ENCODE measurements at places on chromosomes 2 and 18. TPM values are rescaled to one million over a fixed set of nuclear protein-coding genes. Genes with fewer than 3 reads are reported as not detected.

Gene FTCDNL1
- polyA plus RNA-seq: not detected

Gene EEF1B2
- polyA plus RNA-seq: 751 TPM

Gene SPHKAP
- not detected for polyA plus RNA-seq

Gene ZBTB7C
- polyA plus RNA-seq: not detected

Gene CAVIN2
- 7.7 TPM for polyA plus RNA-seq

Gene PTH2R
- not detected for polyA plus RNA-seq

Gene ALS2
- polyA plus RNA-seq: 10.6 TPM

Gene G6PC2
- not detected for polyA plus RNA-seq

Gene CRYGD
- not detected for polyA plus RNA-seq

Gene KLHL30
- polyA plus RNA-seq: 0.03 TPM

Gene MC2R
- not detected for polyA plus RNA-seq

Gene GREB1L
- 0.01 TPM for polyA plus RNA-seq

Gene LIMS3
- polyA plus RNA-seq: 0.99 TPM

Gene CRACDL
- polyA plus RNA-seq: not detected

Gene RAB6D
- not detected for polyA plus RNA-seq

Gene BOLA3
- polyA plus RNA-seq: 39.5 TPM

Gene EVX2
- not detected for polyA plus RNA-seq

Gene RTP5
- not detected for polyA plus RNA-seq

Gene ZNF385B
- polyA plus RNA-seq: not detected

Gene RNF144A
- 0.47 TPM for polyA plus RNA-seq

Gene BOLL
- polyA plus RNA-seq: not detected

Gene DNAH6
- polyA plus RNA-seq: 0.09 TPM

Gene ADAM23
- polyA plus RNA-seq: 10.3 TPM

Gene PSD4
- polyA plus RNA-seq: 0.55 TPM

Gene CSRNP3
- 0.32 TPM for polyA plus RNA-seq

Gene NAGK
- 150 TPM for polyA plus RNA-seq

Gene OSGEPL1
- 5.0 TPM for polyA plus RNA-seq

Gene NEMP2
- polyA plus RNA-seq: 0.83 TPM
